Activated naive CD4-positive, alpha-beta T cell (primary cell): ENCODE measurements at places on chromosomes 11 and 22.

GRCh38 chr11:13247606-13248296, 29.8 kb upstream of the BMAL1 start:
- no peak for DNase-seq

DNA sequence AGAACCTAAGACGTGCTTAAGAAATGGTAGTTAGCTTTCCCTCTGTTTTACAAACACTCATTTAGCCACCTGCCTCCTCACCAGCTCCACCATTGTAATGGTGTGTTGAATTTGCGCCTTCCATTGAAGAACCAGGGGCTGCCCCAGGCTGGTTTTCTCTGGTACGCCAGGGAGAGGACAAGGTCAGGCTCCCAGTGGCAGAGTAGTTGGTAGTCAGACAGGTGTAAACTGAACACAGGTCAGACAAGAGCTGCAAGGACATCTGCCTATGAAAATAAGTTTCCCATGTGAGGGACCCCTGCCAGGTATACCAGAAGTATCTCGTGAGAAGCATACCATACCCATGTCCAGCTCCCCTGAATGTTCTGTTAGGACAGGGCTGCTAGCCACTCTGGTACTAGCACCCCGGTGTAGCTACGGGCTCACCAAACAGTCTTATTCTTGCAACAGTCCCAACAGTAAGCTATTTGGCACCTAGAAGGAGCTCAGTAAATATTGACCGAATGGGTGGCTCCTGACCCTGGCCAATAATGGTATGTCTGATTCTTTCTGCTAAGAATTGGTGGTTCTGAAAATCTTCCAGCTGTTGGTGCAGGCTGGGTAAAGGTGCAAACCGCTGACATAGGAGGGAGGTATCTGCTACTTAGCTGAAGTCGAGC, 359.0 kb downstream of the LARGE1 start:
- DNase-seq, result no peak

- no peak for DNase-seq
Observed at GRCh38 chr22:36175892-36176291, 15.3 kb upstream of the APOL3 start.

- DNase-seq, result no peak
Observed at GRCh38 chr11:109877043-109877442, 216.1 kb upstream of the ZC3H12C start.

- no peak for DNase-seq
Observed at GRCh38 chr11:35487532-35488078, 37.8 kb downstream of the PAMR1 start.

- DNase-seq, result no peak
Observed at GRCh38 chr22:31046539-31047226, 34.4 kb upstream of the SMTN start.

DNA sequence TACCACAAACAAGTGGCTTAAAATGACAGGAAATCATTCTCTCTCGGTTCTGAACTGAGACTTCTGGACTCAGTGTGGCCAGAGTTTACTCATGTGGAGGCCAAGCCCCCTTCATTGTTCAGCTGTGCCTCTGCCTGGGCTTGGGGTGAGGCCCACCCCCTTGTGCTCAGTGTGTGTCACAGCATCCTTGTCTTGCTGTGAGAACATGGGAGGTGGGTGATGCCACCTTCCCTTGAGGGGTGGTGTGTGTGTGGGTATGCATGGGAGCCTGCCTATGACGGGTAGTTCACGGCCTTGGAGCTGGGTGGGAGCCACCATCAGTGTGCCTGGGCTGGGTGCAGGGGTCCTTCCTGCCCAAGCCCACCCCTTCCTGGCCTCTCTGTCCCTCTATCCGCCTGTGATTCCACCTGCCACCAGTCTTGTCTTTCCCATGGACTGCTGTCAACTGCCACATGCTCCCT, 101.7 kb downstream of the MORC2 start:
- no peak for DNase-seq

GRCh38 chr22:40014667-40015248, 20.0 kb downstream of the FAM83F start:
- DNase-seq, result no peak

DNA sequence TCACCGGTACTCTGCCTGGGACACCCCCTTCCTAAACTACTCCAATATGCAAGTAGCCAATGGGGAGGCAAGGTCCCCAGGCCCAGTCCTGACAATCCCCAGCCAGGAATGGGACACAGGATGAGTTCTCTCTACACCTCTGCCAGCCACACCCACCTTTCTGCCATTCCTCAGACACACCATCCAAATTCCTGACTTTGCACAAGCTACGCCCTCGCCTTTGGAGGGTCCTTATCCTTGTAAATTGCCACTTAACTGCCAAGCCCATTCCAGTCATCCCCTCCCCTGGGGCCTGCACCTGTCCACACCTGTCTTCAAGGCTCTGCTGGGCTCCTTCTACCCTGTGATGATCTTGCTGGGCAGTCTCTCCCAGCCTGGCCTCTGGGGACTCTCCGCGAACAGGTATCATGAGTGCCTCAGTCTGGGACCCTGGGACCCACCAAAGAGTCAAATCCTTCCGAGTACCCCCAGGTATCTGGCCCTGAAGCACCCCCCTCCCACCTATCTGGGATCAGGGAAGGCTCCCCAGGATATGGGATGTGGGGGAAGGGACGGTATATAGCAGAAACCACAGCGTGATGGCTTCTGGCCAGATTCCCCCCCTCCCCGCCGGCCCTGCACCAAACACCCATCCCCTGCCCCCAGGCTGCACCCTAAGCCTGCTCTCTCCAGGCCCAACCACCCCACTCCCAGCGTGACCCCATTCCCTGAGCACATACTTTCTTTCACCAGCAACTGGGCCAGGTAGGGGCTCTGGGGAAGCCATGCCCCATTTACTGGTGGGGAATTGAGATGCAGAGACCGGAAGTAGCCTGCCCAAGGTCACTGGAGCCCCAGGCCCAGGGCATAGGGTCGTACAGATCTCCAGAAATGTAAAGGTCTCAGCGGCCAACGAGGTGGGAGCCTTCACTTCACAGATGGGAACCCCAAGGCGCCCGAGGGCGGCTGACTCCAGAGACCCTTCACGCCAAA, 806 bp downstream of the ARAP1 start:
- DNase-seq, result no peak

DNA sequence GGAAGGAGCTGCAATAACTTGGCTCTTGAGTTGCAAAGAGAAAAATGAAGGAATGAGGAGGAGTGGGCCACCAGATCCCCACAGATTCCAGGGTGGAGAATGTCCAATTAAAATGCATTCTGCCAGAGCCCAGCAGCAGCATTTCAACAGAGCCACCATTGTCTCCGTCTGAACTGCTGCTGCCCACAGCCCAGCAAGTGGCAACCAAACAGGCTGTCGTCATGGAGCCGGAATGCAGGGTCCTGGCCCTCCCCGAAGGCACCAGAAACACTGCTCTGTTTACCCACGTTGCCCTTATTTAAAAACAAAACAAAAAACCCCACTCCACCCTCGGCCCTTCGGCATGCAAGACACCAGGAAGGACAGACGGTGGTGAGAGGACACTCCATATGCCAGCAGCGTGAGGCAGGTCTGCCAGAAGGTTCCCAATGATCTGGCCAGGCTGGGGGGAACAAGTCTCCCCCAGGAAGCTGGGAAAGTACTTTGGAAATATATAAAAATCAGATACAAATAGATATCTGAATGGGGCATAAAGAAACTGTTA, 32.5 kb downstream of the PLEKHA7 start:
- DNase-seq, result no peak

DNA sequence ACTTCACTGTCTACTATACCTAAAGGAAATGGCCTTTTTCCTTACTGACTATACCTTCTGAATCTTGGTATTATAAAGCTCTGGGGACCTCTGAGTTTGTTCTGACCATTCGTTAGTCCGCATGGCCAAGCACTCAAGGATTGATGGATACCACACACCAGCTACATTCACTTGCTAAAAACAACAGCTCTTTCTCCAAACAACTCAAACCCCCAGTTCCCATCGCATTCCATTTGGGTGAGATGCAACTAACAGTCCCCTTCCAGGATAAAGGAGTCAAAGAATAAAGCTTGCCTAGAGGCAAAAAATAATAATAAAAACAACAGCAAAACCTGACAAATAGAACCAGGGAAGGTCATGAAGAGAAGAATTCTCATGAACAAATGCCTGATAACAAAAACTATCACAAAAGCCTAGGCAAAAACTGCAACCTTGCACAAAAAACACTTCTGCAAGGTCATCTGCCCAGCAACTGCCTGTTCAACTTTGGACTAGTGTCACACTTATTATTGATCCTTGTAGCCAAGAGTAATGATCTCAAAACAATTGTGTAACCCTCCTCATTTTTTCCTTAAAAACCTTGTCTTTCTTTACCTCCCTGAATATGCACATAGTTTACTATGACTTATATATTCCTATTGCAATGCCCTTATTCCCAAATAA, 139.0 kb upstream of the GUCY1A2 start:
- DNase-seq, result no peak

DNA sequence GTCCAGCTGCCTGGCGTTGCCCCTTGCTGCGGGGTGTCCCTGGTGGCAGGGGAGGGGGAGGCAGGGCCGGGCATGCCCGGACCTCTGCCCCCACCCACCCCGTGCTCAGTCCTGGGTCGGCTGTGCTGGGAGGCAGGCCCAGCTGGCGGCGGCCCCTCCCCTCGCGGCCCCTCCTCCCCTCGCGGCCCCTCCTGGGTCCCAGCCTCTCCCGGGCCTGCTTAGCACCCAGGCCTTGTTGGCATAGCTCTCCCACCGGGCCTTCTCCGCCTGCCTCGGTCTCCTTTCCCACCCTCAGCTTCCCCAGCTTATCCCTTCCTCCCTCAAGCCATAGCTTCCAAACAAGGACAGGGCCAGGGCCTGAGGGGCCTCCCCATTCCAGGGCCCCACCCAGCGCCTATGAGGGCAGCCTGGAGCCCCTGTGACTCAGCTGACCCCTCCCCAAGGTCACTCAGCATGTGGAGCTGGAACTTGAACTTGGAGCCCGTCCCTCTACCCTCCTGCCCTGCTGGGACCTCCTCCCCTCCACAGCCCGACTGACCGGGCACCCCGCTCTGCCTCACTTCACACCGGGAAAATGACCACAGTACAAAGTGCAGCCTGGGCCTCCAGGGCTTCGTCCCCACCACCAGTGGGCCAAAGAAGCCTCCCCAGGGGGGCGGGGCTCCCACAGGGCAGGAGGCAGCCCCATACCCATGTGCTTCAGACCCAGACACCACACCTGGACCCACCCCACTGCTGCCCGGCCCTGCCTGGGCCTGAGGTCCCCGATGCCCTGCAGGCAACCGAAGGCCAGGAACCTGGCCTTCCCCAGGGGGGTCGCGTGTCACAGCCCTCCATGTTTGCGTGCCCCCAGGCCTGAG, 1.2 kb downstream of the EPS8L2 start:
- DNase-seq, result no peak

GRCh38 chr11:26993965-26994457, at the start of gene FIBIN:
FIBIN (plus strand) TSS chr11:26994112; CDS start chr11:26994527, 415 bp downstream.
- DNase-seq, result no peak

- no peak for DNase-seq
Observed at GRCh38 chr11:125359130-125359529, 136.9 kb downstream of the FEZ1 start.

- DNase-seq, result no peak
Observed at GRCh38 chr11:13183094-13183825, 94.3 kb upstream of the BMAL1 start.

DNA sequence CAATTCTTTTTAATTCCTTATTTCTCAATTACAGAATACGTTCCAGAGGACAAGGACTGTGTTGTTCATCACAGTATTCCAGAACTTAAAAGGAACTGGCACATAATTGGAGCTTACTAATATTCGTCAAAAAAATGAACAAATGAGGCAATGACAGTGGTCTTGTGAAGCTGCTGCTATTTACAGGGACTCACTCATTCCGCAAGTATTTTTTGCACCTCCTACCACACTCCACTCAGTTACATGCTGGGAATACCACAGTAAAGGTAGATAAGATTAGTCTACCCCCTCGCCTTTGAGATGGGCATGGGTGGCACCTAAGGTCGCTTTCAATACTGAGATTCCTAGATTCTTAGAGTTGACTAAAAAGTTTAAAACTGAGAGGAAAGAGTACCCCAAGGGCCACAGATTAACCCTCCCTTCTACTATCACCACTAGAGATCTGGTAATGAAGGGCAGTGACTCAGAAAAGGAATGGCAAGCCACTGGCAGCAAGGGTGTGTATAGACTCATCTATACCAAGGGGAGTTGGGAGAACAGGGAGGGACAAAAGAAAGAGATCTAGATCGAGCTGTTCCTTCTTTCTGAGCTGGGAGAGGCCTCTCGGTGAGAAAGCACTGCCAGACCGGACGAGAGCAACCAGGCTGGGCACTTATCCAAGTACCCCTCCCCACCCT, 85.0 kb downstream of the RPL27A start:
- no peak for DNase-seq

- no peak for DNase-seq
Observed at GRCh38 chr11:88320149-88320559, 17.4 kb downstream of the CTSC start.
